BE2C (cell line): ENCODE measurements at places on chromosomes 1 and 21.

DNA sequence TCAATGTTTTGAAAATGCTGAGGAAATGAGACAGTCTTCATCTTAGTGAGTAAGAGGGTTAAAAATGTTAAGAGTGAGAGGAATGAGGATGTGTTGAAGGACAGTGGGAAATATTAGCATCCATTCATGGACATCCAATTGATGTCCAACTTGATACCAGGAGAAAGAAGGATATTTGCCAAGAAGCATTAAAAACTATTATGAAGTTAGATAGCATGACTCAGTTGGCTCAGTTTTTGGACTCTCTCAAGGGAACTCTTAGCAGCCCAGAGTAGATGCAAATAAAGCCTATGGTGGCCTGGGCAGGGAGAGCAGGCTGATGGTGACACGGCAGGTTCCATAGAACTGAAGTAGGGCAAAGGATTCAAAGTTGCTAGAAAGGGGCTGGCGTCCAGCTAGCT, 171.0 kb downstream of the ZZZ3 start:
- DNase-seq = no peak

- peak; percentile 35 for DNase-seq
Measured at GRCh38 chr1:209772126-209772525, 12.2 kb downstream of the C1orf74 start.

DNA sequence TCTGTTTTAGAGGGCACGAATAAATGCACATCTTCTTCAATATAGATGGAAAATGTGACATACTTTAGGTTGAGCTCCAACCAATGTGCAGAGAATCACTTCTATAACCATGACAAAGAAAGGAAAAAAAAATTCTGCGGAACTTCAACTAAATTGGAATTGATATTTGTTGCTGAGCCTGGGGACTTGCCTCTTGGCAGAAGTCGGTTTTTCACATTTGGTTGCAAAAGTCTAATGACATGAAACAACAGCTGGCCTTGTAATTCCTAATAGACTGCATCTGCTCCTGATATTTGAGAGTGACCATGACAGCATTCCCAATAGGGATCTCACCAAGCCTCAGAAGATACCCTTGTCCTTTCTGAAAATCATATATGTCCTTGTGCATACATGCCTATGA, 112.8 kb downstream of the PRRX1 start:
- no peak for DNase-seq

GRCh38 chr1:153882296-153882912, 40.4 kb downstream of the GATAD2B start:
- no peak for DNase-seq

DNA sequence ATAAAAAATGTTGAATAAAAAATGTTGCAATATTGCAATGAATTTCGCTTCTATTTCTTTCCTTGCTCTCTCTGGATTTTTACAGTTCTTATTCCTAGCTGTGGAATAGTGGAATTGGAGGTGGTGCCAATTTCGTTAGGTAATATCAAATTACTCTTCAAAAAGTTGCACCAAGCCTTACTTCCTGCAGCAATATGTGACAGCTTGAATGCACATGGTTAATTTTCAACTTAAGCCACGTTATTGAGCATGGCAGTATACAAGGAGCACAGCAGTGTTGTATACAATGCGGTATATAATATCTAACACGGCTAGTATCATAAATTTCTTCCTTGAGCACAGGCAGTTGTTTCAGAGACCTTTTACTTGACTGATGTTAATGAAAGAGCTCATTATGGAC, 152.5 kb downstream of the NOS1AP start:
- no peak for DNase-seq

GRCh38 chr1:21052034-21052433, 124.7 kb downstream of the EIF4G3 start:
- no peak for DNase-seq

- DNase-seq = peak; percentile 33
Measured at GRCh38 chr21:36980280-36981048, 14.0 kb upstream of the HLCS start.

GRCh38 chr21:21439761-21440160, 441.6 kb downstream of the NCAM2 start:
- DNase-seq = no peak

DNA sequence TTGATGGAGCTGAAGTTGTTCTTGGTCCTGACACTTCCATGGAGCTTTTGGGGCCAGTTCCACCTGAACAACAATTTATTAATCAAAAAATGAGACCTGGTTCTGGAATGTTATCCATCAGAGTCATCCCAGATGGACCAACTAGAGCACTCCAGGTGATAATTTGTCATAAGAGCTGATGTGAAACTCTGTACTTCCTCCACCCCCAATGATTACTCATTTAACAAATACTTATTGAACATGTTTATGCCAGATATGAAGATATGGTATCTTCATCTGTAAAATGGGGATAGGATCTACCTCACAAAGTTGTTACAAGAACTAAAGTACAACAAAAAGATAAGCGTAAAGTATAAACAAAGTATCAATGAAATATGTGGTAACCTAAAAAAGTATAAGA, 153.2 kb downstream of the VPS13D start:
- DNase-seq = no peak

- no peak for DNase-seq
Measured at GRCh38 chr21:33449616-33450015, 30.2 kb downstream of the TMEM50B start.

- no peak for DNase-seq
Measured at GRCh38 chr1:167120899-167121298, 27.0 kb downstream of the STYXL2 start.

- DNase-seq = no peak
Measured at GRCh38 chr1:65207317-65207716, 59.3 kb downstream of the AK4 start.

DNA sequence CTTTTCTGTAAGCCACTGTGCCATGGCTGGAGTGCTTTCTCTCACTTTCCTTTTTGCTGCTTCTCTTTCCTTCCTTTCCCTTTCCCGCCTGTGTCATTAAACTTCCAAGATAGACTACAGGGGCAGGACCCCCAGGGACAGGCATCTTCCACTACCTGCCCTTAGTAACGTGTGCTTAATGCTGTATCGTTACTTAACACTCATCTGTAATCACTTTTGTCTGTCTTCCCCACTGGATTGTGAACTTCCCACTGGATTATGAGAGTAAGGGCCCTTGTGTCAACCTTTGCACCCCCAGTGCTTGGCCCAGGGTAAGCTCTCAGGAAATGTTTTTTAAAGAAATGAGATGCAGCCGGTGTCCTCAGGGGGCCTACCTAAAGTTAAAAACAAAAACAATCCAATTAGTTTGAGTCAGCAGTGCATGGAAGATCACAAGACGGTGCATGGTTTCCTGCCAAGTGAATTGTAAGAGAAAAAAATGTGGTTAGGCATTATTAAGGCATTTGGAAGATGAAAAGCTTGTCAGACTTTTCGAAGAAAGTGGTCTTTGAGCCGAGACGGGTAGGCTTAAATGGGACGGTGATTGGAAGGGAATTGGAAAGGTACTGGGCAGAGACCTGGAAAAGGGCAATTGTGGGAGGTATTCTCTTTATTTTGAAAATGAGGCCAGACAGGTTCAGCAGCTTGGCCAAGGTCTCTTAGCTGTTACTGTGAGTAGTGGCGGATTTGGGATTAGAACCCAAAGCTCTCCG, 958 bp downstream of the LYPLAL1 start:
- no peak for DNase-seq

GRCh38 chr1:180622658-180623508, 8.9 kb upstream of the XPR1 start:
- no peak for DNase-seq

GRCh38 chr21:30917557-30917956, 36.2 kb upstream of the KRTAP11-1 start:
- DNase-seq = no peak

DNA sequence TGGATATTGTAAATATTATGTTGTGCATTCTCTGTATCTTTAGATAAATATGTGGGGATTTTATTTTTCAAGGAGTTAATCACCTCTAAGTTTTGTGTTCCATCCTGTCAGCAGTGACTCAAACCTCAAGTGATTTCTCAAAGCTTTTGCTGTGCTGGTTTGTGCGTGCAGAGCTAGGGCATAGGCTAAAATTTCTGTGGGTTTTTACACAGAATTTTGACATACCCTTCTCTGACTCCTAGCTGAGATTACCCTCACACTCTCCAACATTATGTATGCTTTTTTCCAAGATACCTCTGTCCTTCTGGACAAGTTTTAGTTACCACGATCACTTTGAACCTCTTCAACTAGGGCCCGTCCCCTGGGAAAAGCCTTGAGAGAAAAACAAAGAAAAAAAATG, 384.9 kb downstream of the NCAM2 start:
- no peak for DNase-seq

GRCh38 chr1:67570486-67571143, 114.4 kb upstream of the GADD45A start:
- no peak for DNase-seq

GRCh38 chr21:31287201-31287600, 56.9 kb downstream of the TIAM1 start:
- no peak for DNase-seq

DNA sequence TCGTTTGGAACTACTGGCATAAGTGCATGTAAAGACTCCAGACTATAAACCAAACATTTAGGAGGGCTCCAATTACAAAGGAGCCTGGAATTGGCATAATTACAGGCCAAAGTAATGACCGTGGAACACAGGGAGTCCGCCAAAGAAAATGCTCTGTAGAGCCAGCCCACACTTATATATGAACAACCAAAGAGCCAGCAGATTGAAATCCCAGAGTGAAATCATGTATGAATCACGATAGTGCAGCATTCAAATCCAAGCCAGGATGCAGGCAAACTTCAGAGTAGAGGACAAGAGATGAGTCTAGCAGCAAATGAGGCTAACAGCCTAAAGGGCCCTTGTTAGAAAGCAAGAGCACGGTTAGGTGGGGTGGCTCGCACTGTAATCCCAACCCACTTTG, 13.1 kb downstream of the VPS26C start:
- no peak for DNase-seq

DNA sequence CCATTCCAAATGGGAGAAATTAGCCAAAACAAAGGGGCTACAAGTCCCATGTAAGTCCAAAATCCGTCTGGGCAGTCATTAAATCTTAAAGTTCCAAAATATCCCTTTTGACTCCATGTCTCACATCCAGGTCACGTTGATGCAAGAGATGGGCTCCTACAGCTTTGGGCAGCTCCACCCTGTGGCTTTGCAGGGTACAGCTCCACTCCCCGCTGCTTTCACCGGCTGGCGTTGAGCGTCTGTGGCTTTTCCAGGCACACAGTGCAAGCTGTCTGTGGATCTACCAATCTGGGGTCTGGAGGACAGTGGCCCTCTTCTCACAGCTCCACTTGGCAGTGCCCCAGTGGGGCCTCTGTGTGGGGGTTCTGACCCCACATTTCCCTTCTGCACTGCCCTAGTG, 130.2 kb downstream of the TPR start:
- peak; percentile 51 for DNase-seq

DNA sequence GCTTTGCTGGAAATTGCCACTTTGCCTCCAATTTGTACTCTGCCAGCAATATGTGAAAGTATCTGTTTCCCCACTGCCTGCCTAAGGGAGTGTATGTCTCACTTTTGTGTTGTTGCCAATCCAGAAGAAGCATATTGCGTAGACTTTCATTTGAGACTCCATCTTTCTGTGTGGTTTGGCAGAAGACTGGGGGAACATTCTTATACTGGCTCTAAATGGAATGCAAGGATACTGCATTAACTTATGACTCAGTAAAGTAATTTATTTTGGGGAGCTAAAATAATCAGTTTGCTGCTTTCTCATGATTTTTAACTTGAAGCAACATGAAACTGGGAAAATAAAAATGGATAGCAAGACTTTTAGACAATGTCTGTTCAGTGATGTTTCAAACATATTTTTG, 107.7 kb upstream of the TMPRSS2 start:
- DNase-seq = no peak

DNA sequence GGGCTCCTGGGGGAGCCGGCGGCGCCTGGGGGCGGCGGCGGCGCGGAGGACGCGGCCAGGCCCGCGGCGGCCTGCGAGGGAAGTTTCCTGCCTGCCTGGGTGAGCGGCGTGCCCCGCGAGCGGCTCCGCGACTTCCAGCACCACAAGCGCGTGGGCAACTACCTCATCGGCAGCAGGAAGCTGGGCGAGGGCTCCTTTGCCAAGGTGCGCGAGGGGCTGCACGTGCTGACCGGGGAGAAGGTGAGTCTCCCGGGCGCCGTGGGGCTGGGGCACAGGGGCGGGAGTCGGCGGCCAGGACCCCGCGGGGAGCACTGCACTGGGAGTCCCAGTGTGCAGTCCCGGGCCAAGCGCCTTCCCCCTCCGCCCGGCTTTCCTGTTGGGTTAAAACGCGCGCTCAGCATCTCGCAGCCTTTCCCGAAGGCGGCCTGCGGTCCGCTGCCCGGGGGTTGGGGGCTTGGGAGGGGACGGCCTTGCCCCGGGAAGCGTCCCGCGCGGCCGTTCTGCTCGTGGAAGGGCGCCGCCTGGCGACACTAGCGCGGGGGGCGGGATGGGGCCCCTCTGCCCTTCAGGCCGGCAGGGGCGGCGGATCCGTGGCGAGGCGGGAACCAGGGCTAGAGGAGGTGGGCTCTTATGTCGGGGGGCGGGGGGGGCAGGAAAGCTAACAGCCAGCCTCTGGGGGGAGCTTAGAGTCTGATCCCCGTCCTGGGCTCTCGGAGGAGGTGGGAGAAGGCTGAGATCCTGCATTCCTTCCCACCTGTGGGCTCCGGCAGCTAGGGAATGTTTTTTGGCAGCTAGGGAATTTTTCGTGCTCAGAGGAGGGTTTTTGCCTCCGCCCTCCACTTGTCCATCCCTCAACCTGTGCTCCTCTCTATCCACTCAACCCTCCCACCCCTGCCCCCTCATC, 1.1 kb downstream of the HUNK start:
- DNase-seq = peak; percentile 80

DNA sequence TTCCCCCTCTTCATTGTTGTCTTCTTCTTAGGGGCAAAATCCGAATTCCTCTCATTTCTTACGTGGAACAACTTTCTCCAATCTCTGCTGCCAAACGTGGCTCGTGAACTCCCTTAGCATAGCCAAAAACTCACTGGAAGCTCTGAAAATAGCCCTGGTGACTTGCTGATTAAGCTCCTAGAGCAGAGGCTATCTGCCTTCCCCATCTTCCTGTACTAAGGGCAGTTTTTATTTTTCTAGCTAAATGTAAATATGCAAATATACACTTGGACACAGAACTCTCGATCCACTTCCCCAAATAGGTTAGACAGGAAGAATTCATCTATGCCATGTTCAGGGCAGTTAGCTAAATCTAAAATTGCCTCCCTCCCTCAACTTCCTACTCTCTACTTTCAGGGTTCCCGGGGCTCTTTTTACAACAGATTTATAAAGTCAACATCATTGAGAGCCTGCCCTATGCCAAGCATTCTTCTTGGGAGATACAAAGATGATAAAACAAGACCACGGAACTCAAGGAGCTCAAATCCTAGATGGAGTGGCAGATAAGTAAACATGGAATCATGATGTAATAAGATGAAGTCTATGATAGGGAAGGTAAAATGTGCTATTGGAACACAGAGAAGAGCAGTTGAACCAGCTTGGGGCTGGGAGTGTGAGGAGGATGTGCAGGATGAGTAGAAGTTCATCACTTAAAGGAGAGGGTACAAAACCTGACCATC, 59.4 kb upstream of the FMOD start:
- no peak for DNase-seq

GRCh38 chr1:156885880-156886355, 7.6 kb upstream of the PEAR1 start:
- no peak for DNase-seq

GRCh38 chr21:25385911-25386474, 221.3 kb downstream of the MRPL39 start:
- DNase-seq = no peak
